NCI-H1930 (cell line): ENCODE measurements at places on chromosomes 1 and 21.

DNA sequence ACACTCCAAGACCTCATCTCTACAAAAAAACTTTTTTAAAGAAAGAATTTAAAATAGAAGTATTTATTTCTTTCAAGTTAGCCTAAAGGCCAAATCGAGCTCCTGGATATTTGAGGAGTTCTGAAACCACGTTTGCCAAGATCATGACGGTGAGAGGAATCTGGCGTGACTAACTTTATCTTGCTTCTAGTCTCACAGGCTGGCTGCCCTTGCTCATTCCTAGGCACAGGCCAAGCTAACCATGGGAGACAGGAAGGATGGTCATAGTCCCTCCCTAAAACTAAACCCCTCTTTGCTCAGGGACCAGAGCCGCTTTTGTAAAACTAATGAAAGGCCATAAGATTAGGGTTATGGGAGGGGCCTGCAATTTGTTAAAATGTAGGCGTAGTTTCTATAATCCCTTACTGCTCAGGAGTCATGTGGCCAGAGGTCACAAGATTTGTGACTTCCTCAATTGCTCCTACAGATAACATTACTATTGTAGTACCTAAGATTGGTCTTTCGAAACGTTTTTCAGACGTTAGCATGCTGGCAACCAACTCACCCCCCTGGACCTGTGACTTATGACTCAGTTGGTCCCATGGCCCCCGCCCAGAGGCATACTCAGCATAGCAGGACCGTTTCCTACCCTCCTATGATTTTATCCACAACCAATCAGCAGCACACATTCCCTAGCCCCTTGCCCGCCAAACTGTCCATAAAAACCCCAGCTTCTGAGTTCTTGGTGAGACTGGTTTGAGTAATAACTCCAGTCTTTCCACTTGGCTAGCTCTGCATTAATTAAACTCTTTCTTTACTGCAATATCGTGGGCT is 425.0 kb downstream of the SMYD3 start:
- no peak for DNase-seq

DNA sequence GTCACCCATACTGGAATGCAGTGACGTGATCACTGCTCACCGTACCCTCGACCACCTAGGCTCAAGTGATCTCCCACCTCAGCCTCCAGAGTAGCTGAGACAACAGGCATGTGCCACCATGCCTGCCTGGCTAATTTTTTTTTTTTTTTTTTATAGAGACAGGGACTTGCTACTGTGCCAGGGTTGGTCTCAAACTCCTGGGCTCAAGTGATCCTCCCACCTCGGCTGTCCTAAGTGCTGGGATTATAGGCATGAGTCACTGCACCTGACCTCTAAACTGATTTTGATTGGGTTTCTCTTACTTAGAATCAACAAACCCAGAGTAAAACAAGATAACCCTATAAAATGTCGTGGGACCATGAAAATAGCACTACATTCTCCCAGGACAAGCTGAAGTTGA is 112.0 kb downstream of the UBE2U start:
- no peak for DNase-seq

DNA sequence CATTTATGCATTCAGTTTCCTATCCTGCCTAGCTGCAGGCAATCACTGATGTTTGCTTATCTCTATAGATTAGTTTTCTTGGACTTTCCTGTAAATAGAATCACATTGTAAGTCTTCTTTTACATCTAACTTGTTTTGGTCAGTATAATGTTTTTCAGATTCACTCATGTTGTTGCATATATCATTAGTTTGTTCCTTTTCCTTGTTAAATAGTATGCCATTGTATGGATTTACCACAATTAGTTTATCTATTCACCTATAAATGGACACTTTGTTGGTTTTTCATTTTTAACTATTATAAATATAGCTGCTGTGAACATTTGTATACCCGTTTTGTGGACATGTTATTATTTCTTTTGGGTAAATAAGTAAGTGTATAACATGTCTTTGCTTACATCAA is 44.2 kb upstream of the BACH1 start:
- no peak for DNase-seq

DNA sequence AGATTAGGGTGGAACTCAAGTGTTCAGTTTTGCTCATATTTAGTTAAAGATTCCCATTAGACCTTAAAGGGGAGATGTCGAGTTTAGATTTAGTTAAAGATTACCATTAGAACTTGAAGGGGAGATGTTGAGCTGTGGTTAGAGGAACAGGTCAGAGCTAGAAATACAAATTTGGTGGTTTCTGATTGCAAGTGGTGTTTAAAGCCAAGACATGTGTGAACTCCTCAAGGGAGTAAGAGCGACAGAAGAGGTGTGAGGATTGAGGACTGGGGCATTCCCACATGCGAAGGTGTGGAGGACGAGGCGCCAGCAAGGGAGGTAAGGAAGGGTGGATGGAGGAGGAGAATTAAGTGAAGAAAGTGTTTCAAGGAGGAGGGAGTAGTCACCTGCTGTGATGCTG is 168.6 kb downstream of the IER5 start:
- no peak for DNase-seq

GRCh38 chr1:161481624-161482392 is 23.4 kb upstream of the FCGR2A start:
- DNase-seq = no peak

GRCh38 chr1:95089650-95090287 is 17.0 kb upstream of the ALG14 start:
- no peak for DNase-seq

- DNase-seq = no peak
These were observed 12.8 kb upstream of the ECE1 start for GRCh38 chr1:21302747-21303715.

GRCh38 chr1:172897738-172898137 is 153.0 kb downstream of the TNFSF18 start:
- DNase-seq = no peak

DNA sequence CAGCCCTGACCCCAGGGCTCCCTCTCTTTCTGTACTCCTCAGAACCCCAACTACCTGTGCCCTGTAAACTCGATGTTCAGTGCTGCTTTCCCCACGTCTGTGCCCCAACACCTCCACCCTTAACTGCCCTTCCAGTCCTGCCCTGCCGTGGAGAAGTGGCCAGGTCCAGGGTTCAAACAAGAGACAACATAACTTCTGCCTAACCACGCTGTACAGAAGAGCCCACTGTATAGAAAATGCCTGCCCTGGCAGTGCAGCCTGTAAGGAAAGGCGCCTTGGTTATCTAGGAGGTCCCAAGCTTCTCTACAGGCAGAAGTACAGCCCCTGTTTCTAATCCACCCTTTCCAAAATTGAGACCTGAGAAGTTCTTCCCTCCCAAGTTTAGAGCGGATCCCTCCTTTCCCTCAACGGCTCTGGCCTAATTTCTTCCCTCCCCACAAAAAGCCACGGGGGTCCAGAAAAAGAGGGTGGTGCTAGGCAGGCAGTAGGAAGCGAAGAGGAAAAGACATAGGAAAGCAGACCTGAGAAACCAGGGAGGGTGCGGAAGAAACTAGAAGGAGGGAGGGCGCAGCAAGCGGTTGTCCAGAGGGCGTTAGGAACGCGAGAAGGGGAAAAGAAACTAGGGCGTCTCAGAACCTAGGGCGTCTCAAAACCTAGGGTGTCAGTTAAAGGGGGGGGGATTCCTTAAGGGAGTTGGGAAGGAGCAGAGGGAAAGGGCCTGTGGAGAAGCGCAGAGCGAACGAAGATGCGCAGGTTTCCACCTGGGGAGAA is 3.2 kb downstream of the DMRTA2 start:
- no peak for DNase-seq

GRCh38 chr1:165313903-165314302 is 42.6 kb downstream of the LMX1A start:
- DNase-seq = no peak

DNA sequence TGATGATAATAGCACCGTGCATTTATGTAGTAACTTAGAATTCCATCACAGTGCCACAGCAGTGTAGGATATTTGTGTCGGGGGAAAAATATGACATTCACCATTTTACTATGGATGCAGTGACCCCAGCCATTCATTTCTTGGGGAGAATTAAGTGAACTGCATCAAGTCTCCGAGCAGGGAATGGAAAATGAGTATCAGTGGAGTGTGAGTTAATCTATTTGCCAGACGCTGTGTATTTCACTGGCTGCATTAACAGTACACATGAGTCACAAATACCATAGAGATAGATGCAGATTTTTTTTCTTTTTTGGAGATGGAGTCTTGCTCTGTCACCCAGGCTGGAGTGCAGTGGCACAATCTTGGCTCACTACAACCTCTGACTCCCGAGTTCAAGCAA is 33.8 kb upstream of the SLC45A1 start:
- DNase-seq = no peak

GRCh38 chr1:155979597-155980343 is 1.4 kb upstream of the ARHGEF2 start:
- no peak for DNase-seq

DNA sequence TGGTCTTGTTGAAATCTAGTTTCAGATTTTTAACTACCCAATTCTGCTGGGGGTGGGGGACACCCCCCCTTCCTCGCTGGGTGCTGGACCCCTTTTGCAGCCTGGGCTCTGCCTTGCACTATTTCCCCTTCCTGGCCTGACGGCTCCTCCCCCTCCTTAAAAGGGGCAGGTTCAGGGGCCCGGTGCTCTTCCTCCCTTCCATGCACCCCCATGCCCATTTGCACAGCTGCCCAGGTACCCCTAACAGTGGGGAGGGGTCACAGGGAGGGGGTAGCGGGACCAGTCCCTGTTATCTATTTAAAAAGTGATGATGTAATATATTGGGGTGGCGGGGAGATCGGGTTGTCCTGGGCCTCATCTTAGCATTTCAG is 15.3 kb downstream of the ZBTB7B start:
- no peak for DNase-seq

DNA sequence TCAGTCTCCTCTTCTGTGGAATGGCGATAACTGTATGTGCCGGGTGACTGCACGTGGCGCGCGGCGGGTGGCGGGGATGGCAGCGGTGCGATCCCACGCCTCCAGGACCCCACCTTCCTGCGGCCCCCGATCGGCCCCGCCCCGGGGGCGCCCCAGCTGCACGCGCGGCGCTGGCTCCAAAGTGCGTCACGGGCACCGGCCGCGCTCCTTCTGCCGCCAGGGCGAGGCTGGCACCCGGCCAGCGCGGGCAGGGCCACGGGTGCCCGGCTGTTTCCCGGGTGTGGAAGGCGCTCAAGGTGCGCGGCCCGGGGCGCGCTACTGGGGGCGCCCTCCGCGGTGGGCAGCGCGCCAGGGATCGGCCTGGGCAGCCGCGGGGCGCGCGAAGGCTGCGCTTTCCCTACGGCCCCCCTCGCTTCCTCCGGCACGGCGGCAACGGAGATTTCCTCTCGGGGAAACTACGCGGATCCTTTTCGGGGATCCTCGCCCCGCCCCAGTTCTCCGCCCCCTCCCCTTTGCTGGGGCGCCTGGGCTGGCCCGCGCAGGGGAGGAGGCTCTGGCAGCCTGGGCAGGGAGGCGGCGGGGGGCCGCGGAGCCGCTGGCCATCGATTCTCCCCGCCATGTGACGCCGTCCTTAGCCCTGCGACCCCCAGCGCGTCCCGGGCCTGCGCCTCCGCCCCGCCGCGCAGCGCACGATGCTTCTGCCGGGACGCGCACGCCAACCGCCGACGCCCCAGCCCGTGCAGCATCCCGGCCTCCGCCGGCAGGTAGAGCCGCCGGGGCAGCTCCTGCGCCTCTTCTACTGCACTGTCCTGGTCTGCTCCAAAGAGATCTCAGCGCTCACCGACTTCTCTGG is at the start of gene EVA1C:
TSS of gene EVA1C (plus strand) at position 545 of the 853 bp plus-strand sequence. CDS start at position 693, 148 bp downstream.
- DNase-seq = peak; percentile 58
